Stimulated activated CD4-positive, alpha-beta T cell treated with anti-CD3 and anti-CD28 coated beads, Interleukin-4, amount 100 ng/mL, for 48 hours (primary cell): ENCODE measurements at places on chromosomes 2 and 18.

DNA sequence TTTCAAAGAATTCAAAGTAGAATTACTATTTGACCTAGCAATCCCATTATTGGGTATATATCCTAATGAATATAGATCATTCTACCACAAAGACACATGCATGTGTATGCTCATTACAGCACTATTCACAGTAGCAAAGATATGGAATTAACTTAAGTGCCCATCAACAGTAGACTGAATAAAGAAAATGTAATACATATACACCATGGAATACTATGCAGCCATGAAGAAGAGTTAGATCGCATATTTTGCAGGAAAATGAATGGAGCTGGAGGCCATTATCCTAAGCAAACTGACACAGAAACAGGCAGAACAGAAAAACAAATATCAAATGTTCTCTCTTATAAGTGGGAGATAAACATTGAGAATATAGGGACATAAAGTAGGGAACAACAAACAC lies 519.2 kb upstream of the REG3G start:
- no peak for DNase-seq

GRCh38 chr2:191933307-191934105 lies 86.6 kb upstream of the CAVIN2 start:
- DNase-seq = peak; percentile 1

DNA sequence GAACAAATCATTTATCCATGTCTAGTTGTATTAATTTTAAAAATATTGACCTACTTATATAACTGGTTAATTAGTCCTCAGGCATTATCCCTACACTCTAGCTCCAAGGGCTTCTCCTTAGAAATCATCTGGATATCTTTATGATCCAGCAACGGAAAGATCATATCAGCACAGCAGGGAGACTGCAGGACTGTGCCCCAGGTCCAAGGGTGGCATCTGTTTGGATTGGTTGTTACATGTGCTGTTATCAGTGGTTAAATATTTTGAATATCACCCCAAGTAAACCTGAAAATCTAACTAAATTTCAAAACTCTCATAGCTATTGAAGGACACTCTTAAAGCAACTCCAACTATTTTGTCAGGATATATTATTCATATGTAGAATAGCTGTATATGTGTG lies 556.2 kb upstream of the ZEB2 start:
- no peak for DNase-seq

GRCh38 chr2:218829868-218830451 lies 1.6 kb downstream of the PRKAG3 start:
- no peak for DNase-seq

- no peak for DNase-seq
Observed at GRCh38 chr2:16224298-16225045, 284.1 kb downstream of the MYCN start.

GRCh38 chr2:189439342-189439741 lies 1.9 kb upstream of the WDR75 start:
- no peak for DNase-seq

DNA sequence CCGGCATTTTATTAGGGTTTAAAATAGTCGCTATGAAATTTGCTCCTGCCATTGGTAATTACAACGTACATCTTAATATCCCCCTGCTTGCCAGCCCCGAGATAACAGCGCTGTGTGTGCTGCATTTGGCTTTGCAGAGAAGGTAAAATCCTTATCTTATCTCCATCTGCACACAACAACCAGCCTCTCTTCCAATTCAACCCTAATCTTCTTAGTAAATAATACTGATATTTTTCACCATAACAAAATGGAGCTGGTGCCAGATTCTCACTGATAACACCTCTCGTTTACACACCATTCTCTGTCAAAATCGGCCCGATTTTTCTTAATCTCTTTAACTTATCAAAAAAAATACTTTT lies 61.4 kb upstream of the SIX3 start:
- DNase-seq = no peak

DNA sequence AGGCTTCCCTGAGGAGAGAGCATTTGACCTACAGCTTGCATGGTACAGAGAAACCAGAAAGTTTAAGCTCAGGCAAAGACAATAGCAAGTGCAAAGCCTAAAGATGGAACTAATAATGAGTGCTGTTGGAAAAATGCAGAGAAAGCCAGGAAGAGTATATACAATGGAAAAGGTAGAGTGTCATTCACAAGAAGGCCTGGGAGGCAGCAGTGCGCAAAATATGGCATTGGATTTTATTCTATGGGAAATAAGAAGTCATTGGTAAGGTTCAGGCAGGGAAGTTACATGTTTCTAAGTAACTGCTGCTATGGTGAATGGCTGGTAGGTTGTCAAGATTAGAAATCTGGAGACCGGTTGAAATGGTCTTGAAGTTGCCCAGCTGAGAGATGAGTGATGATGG lies 2167.3 kb upstream of the CELF4 start:
- no peak for DNase-seq

DNA sequence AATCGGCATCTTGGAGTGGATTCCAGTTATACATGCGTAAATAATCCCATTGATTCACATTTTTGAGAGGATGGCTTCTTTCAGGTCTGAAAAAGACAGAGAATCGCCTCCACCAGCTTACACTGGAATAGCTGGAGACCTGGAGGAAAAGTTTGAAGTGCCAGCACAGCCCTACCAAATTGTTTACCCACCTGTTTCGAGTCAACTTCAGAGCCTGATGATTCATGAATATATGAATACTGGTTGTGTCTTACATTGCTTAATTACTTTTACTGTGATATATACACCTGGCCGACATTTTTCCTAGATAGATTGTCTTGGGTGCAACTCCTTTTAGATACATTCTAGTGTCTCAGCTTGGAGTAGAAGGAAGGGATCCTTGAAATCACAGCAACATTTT lies 335 bp upstream of the NCKAP5 start:
- no peak for DNase-seq

DNA sequence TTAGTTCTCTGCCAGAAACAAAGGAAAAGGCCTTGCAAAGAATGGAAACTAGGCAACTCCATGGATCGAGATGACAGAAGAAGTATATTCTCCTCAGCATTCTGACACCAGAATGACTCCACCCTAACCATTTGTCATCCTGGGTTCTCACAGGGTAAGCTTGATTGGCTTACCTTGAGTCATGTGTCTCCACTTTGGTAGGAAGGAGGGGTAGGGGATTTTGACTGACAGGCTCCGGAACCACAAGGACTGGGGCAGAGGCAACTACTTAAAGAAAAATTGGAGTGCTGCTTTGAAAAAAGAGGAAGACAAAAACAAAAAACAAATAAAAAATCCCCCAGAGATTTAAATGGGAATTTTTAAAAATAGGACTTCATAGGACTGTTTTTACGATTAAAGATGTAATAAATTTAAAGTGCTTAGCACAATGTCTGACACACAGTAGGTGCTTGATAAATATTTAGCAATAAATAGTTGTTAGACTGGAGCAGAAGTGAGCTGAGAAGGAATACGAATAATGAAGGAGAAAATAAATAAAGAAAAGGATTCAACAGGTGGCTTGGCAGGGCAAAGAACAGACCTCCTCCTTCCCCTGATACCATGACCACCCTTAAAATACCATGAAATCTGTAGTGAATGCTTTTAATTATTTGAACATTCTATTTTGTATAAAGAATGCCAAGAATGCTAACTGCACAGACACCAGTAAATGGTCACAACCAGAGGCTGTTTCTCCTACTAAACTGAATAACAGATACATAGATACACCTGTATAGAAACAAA lies 230.2 kb downstream of the CDCA7 start:
- no peak for DNase-seq
